Left lung (tissue), 14 donors: ENCODE measurements at places on chromosomes 1 and 21.

DNA sequence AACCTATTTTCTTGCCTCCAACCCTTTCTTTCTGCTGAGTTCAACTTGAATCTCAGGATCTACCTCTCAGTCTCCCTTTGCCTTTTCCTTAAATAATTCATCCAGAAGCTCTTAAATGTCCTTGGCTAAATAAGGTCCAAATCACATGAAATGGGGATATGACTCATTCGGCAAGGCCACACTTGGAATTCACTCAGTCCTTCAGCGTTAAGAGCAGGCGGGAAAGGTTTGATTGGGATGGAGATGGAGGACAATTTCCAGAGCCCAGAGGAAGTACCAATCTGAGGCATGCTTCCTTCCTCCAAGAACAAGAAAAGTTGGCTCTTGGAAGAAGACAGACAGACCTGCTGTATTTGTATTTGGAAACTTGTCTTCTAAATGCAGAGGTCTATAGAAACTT, 128.5 kb downstream of the PROX1 start:
- no peak for DNase-seq

- DNase-seq = no peak
Measured at GRCh38 chr1:24657781-24658180, 14.7 kb downstream of the SRRM1 start.

DNA sequence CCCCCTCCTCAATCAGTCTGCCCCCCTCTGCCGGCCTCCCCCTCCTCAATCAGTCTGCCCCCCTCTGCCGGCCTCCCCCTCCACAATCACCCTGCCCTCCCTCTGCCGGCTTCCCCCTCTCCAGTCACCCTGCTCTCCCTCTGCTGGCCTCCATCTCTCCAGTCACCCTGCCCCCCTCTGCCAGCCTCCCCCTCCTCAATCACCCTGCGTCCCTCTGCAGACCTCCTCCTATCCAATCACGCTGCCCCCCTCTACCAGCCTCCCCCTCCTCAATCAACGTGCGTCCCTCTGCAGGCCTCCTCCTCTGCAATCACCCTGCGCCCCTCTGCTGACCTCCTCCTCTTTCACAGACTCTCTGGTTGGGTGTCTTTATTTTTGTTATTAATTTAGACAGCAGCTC, 11.5 kb upstream of the C1orf198 start:
- DNase-seq = no peak

DNA sequence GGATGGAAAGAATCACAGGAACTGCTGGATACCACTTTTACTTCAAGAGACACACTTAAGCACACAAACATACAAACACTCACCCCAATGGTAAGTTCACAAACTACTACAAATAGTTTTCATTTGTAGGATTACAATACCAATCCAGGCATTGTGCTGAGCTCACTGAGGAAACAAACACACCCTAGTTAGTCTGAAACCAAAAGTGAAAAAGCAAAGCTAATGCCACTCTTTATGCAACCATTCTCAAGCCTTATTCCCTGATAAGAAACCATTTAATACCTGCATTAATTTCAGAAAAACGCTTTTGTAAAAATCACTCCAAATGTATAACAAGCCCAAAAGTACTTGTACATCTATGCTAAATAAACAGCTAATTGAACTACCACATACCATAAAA, 38.3 kb downstream of the RNF115 start:
- no peak for DNase-seq
